ENCODE measurements at places on chromosomes 13 and 19.

GRCh38 chr19:14410091-14411051, 8.8 kb downstream of the DDX39A start:
- DNase-seq, result peak; percentile 35

GRCh38 chr13:36142735-36143134, 11.6 kb upstream of the DCLK1 start:
- DNase-seq, result no peak

DNA sequence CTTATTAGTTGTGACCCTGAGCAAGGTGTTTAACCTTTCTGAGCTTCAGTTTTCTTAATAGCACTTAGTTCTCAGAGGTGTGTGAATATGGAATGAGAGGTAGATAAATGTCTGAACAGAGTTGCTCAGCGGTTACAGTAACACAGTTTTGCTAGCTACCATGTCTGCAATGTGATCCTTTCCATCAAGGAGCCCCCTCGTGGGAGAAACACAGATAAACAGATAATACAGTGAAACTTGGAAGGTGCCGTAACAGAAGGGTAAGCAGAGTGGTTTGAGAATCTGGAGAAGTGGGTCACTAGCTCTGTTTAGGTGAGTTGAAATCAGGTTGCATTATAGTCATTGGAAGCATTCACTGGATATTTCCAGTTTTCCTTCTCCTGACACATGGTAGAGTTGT, 38.9 kb downstream of the IRS2 start:
- DNase-seq, result no peak

- DNase-seq, result no peak
These were observed 25.0 kb downstream of the ITM2B start for GRCh38 chr13:48258002-48258401.

GRCh38 chr13:49858178-49858856, 65.8 kb upstream of the KPNA3 start:
- no peak for DNase-seq

- no peak for DNase-seq
These were observed 27.0 kb upstream of the MIER2 start for GRCh38 chr19:371501-372168.

- DNase-seq, result no peak
These were observed 40.7 kb downstream of the MZT1 start for GRCh38 chr13:72686766-72687165.

DNA sequence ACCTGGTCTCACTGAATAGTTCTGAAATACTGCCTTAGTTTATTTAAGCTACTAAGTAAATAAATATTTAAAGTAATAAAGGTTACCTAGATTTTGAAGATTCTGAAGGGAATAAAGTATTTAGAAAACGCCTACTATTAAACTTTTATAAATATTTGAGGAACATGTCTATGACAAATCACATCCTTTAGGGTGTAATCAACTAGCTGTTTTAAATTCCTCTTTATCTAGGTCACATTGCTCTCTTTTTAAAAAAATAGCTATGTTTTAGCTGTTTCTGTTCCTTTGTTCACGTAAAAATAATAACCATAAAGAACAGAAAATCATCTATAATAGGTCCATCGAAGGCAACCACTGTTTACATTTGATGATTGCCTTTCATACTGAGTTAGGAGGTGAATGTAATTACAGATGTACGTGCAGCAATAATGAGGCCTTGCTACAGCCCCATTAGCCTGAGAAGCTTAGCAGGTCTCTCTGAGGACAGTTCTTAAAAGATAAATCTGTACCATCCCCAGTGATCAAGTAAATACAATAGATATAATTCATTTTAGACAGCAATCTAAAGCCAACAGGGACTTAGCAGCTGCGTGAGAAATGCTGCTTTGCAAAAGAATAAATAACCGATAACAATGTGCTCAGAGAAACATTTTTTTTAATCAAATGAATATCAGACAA, 449.5 kb downstream of the LIG4 start:
- DNase-seq, result no peak

DNA sequence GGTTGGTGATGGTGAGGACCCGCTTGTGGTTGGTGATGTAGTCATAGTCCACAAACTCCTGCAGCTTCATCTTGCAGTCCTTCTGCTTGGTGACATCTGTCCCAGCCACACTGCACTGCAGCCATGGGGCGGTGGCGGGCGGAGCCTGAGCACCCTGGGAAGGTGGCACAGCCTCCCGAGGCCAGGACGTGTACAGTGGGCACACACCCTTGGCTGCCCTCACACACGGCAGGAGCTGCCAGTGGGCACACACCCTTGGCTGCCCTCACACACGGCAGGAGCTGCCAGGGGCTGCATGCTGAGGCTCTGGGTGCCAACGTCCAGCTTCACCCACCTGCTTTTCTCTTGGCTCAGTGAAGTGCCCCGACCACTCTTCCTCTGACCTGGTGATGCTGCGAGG, 128.7 kb downstream of the TUBA3C start:
- DNase-seq, result no peak

GRCh38 chr13:42996584-42996983, 4.5 kb upstream of the EPSTI1 start:
- DNase-seq, result no peak

GRCh38 chr13:112711528-112712265, 21.9 kb downstream of the ATP11A start:
- peak; percentile 56 for DNase-seq

- DNase-seq, result no peak
These were observed 1365.6 kb downstream of the OLFM4 start for GRCh38 chr13:54394085-54394700.

DNA sequence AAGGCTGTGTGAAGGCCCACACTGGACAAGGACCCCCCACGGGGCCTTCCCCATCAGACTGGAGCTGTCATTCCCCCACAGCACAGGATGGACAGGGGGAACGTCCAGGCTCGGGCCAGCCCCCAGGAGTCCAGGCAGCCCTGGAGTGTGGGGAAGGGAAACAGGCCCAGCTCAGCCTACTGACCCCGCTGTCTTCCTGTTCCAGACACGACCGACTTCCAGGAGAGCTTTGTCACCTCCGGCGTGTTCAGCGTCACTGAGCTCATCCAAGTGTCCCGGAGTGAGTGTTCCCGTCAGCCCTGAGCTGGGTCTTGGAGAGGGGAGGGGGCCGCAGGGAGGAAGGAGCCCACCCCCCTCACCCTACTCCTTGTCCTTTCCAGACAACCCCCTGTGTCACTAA, 47.0 kb downstream of the SMIM24 start:
- no peak for DNase-seq

Data from activated naive CD4-positive, alpha-beta T cell treated with anti-CD3 and anti-CD28 coated beads for 36 hours (primary cell).